ENCODE measurements at places on chromosomes 12 and 14. TPM values are rescaled to one million over a fixed set of nuclear protein-coding genes. Genes with fewer than 3 reads are reported as not detected.
A peak's percentile ranks its signal among the peaks of the same experiment; 100 is the strongest.

DNA sequence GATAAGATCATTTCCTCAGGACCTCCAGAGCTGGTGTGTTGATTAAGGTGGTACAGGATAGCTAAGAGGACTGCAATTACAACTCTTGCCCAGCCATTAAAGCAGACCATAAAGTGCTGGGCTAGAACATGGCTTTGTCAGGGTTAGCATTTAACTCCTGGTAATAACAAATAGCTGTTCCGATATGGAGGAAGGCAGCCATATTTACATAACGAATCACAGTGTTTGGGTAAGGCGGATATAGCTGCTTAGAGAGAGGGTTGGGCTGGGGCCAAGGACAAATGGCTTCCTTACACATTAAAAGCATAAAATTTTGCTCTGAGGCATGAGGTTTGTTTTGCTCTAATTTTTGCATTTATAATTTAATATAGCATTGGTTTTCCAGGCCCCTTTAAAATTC lies 297.7 kb upstream of the DDHD1 start:
- H3K36me3 ChIP-seq: no peaks in the 10 kb centered on the region
- no peak for DNase-seq
- no peak overlapping the region for H3K27ac ChIP-seq
- no peak overlapping the region for H3K4me3 ChIP-seq
- no peaks in the 10 kb centered on the region for H3K4me1 ChIP-seq
- H3K27me3 ChIP-seq: no peaks in the 10 kb centered on the region

DNA sequence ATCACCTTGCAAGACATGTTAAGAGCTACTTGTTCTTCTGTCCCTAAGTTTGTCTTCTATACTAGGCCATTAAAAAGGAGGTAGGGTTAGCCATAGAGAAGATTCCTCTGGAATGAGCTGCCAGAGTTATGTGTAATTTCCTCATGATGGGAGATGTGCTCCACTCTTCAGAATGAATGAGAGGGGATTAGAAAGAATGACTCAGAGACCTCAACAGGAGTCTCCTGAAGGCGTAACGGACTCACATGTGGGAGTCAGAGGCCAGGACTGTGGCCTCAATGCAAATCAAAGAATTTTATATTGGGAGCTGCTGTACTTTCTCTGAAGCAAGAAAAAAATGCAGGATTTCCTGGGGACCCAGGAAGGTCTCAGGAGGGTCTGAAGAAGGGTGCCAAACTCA lies 87.8 kb upstream of the ATXN7L3B start:
- no peak overlapping the region for H3K4me3 ChIP-seq
- no peak for DNase-seq
- no peaks in the 10 kb centered on the region for H3K36me3 ChIP-seq
- H3K27me3 ChIP-seq: no peaks in the 10 kb centered on the region

GRCh38 chr14:63418020-63418419 lies 99.3 kb upstream of the GPHB5 start:
- no peak overlapping the region for H3K4me3 ChIP-seq
- H3K4me1 ChIP-seq: no peaks in the 10 kb centered on the region
- peaks cover 12% of the 10 kb centered on the region for H3K36me3 ChIP-seq
- no peak overlapping the region for H3K27ac ChIP-seq
- no peak for DNase-seq

Gene VASH1
- total RNA-seq: 12.6 TPM

Gene C1S
- total RNA-seq: 2.6 TPM

DNA sequence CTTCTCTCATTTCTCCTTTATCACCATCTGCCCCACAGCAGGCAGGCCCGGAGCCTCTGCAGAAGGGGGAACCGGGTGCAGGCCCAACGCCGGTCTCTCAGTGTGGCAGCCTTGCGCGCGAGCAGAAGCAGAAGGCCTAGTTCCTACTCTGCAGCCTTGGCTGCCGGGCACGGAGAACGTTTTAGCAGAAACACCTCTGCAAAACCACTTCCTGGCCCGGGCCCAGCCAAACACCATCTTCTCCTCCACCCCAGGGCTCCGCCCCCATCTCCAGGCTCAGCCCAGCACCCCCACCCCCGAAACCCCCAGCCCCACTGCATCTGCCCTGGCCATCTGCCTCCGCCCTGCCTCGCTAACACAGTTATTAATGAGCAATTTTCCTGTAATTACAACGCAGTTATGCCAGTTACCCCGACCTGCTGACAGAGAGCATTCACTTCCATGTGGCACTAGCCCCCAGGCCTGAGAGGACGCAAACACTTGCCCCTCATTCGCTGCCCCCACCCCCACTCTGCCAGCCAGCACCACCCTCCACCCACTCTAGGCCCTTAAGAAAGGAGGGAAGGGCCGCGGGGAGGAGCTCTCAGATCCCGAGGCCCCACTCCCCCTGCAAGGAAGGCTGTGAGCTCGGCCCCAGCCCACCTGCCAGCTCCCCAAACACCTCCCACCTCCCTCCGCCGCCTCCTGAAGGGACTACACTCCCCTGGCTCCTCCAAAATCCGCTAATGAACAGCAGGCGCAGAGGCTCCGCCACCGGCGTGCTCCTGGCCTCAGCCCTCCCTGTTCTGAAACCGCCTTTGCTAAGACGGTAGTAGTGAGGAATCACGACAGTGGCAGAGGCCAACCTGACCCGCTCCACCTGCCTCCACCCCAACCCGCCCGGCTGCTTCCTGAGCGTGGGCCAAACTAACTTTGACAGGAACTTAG lies 44.7 kb upstream of the FBRSL1 start:
- H3K4me3 ChIP-seq: peak overlapping the region; percentile 36

DNA sequence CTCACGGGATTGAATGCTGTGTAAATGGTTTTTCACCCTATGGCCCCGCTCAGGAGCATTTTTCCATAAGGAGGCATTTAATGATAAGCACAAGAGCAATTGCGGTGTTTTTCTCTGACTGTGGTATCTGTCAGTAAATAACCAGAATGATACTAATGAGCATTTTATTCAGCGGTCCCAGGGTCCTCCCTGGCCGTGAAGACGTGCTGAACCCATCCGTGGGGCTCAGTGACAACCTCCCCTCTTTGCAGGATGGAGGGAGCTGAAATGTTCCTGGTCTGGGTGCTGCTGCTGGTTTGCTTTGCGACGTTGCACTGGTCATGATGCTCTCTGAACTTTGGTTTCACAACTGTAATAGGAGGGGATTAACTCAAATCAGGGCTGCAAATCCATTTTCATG lies 625.6 kb downstream of the AACS start:
- no peaks in the 10 kb centered on the region for H3K27me3 ChIP-seq
- H3K4me3 ChIP-seq: no peak overlapping the region
- H3K27ac ChIP-seq: no peak overlapping the region
- H3K4me1 ChIP-seq: no peaks in the 10 kb centered on the region

Gene DLK1
- not detected for total RNA-seq

DNA sequence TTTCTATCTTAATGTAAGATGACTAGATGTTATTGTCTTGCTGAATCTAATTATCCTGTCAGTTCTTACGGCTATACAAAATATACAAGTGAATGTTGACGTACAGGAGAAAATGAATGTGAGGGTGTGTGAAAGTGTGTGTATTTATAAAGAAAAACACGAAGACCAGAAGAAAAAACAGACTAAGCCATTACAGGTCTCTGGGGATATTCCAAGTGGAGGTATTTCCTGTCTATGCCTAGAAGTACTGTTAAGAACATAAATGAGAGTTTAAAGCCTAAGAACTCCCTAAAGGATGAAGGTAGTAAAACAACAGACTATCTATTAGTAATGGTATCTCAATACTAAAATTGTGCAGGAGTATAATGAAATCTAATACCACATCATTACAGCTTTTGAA lies 7.6 kb downstream of the MDM1 start:
- no peak for DNase-seq
- H3K4me3 ChIP-seq: no peak overlapping the region
- H3K27me3 ChIP-seq: no peaks in the 10 kb centered on the region
- no peaks in the 10 kb centered on the region for H3K36me3 ChIP-seq
- no peaks in the 10 kb centered on the region for H3K4me1 ChIP-seq

- peak overlapping the region; percentile 31 for H3K4me3 ChIP-seq
- H3K27me3 ChIP-seq: no peaks in the 10 kb centered on the region
- no peaks in the 10 kb centered on the region for H3K36me3 ChIP-seq
- peak; percentile 57 for DNase-seq
These were observed 51.8 kb downstream of the FOXN3 start for GRCh38 chr14:89365061-89365801.

Gene CD4
- total RNA-seq: 285 TPM

Gene SUDS3
- total RNA-seq: 34.8 TPM

DNA sequence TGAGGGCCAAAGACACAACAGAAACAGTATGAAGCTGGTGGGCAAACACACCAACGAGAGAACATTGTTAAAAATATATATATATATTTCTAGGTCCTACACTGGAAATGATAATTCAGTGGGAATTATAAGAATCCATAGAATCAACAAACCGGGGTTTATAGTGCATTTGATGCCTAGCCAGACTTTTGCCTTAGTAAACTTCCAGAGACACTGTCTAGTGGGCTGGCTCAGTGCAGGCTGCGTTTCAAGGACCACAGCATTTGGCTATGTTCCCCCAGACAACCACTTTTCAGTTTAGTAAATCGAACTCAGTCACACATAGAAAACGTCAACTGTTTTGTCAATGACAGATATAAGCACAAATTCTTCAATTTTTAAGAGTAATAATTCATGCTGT lies 41.9 kb downstream of the SLC38A4 start:
- no peaks in the 10 kb centered on the region for H3K36me3 ChIP-seq
- H3K4me3 ChIP-seq: no peak overlapping the region
- no peaks in the 10 kb centered on the region for H3K4me1 ChIP-seq

GRCh38 chr12:1919284-1919683 lies 832 bp upstream of the CACNA2D4 start:
- H3K36me3 ChIP-seq: no peaks in the 10 kb centered on the region
- H3K4me1 ChIP-seq: peaks cover 24% of the 10 kb centered on the region
- no peaks in the 10 kb centered on the region for H3K27me3 ChIP-seq

Gene PGF
- total RNA-seq: not detected

Gene SAMD4A
- 1.4 TPM for total RNA-seq

DNA sequence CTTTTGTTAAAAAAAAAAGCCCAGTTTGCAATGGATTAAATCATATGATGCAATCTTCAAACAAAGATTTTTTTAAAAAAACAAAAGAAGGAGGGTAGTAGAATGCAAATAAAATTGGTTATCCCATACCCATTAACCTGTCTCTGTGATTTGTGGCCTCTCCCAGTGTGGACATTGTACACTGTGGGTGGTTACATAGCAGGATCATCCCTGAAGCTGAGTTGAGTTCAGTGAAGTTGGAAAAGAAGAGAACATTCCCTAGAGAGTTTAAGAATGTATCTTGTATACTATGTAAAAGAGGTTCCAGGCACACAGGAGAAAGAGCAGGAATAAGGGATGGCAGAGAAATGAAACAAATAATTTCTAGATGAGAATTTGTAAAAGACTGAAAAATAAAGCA lies 142.4 kb upstream of the SLC16A7 start:
- H3K27ac ChIP-seq: no peak overlapping the region
- DNase-seq: no peak
- no peaks in the 10 kb centered on the region for H3K36me3 ChIP-seq

DNA sequence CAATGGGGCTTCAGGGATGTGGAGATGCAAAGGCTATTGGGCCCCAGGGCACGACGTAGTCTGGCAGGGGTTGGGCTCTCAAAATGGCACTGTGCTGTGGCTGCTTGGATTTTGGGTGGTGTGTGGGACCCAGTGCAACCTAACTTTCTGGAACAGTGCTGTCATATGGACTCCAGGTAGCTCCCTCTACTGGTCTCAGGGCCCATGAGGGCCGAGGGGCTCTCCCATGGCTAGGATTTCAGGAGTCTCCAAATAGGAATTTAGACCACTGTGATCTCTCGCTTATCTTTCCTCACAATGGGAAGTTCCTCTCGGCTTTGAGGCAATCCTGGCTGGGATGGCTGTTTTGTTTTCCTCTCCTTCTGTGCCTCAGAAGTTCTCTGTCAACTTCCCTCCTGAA lies 68.2 kb upstream of the MUCL1 start:
- H3K27ac ChIP-seq: no peak overlapping the region
- DNase-seq: no peak

GRCh38 chr14:70828188-70828587 lies 18.9 kb upstream of the MAP3K9 start:
- H3K36me3 ChIP-seq: no peaks in the 10 kb centered on the region
- no peak for DNase-seq
- H3K4me1 ChIP-seq: no peaks in the 10 kb centered on the region
- H3K27me3 ChIP-seq: no peaks in the 10 kb centered on the region
- no peak overlapping the region for H3K4me3 ChIP-seq

GRCh38 chr12:98741196-98741555 lies 96.1 kb downstream of the APAF1 start:
- no peaks in the 10 kb centered on the region for H3K36me3 ChIP-seq
- DNase-seq: no peak
- H3K27ac ChIP-seq: no peak overlapping the region
- peaks cover 16% of the 10 kb centered on the region for H3K4me1 ChIP-seq
- no peaks in the 10 kb centered on the region for H3K27me3 ChIP-seq
- no peak overlapping the region for H3K4me3 ChIP-seq

Gene MORN3
- 14.1 TPM for total RNA-seq

- no peak overlapping the region for H3K4me3 ChIP-seq
- DNase-seq: no peak
- peaks cover 75% of the 10 kb centered on the region for H3K36me3 ChIP-seq
- no peak overlapping the region for H3K27ac ChIP-seq
- no peaks in the 10 kb centered on the region for H3K27me3 ChIP-seq
These were observed 67.5 kb downstream of the SLC38A1 start for GRCh38 chr12:46201284-46201789.

- H3K4me1 ChIP-seq: no peaks in the 10 kb centered on the region
- H3K27ac ChIP-seq: no peak overlapping the region
- no peak for DNase-seq
- H3K27me3 ChIP-seq: no peaks in the 10 kb centered on the region
- no peaks in the 10 kb centered on the region for H3K36me3 ChIP-seq
These were observed 11.9 kb upstream of the SH2B3 start for GRCh38 chr12:111393700-111394300.

- no peak for DNase-seq
- no peak overlapping the region for H3K4me3 ChIP-seq
- no peaks in the 10 kb centered on the region for H3K36me3 ChIP-seq
- no peaks in the 10 kb centered on the region for H3K4me1 ChIP-seq
These were observed 7.1 kb upstream of the KRT5 start for GRCh38 chr12:52527121-52527800.

- no peak overlapping the region for H3K27ac ChIP-seq
- H3K36me3 ChIP-seq: no peaks in the 10 kb centered on the region
These were observed 4.5 kb downstream of the DHRS2 start for GRCh38 chr14:23640524-23641141.

DNA sequence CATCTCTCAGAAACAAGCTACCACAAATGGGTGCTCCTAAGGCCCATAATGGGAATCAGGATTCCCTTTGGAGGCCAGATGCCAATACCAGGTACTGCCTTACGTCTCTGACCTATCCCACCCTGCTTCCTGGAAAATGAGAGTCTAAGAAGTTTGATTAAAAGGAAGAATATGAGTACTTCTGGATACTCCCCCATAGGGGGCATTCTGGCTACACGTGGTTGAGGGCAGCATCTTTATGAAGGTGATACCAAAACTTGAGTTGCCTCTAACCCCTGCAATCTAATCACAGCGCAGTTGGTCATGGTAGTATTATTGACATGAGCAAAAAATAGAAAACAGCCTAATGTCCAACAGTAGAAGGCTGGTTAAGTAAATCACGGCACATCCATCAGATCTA lies 184.2 kb upstream of the LHX5 start:
- no peaks in the 10 kb centered on the region for H3K4me1 ChIP-seq
- H3K4me3 ChIP-seq: no peak overlapping the region
- no peak overlapping the region for H3K27ac ChIP-seq
